ENCODE measurements at places on chromosomes 16 and 17.

DNA sequence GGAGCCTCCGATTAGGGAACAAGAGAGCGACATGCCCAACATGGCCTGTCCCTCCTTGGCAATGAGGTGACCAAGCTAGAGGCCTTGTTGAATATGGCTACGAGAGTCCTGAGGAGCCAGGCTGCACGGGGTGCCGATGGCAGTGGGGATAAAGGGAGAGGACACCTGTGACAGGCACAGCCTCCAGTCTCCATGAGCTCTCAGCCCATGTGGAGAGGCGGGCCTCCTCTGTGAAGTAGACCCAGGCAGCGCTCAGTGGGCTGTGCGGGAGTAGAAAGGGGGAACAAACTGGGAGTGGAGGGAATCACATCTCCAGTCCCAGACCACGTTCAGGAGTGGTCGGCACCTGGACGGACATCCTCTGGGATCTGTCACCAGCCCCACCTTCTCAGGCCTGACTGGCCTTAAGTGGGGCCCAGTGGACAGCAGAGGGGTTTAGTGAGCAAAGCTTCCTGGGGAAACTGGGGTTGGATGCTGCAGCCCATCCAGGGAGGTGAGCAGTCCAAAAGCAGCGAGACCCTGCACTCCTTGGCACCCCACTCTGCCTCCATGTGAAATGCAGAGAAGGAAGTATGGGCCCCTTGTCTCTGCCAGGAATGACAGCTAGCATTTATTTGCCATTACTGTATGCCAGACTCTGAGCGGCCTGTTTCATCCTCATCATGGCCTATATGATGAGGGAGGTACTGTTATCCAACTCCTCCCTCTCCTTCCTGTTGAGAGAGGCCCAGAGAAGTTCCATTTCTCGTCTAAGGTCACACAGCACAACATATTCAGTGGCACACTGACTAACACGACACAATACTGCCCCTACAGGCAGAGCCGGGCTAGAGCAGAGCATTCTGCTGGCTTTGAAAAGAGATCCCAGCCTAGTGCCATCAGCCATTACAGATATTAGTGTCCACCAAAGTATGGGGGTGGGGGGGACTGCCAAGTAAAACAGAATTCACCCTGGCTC, 4.5 kb upstream of the TMEM92 start:
- DNase-seq = peak; percentile 88

DNA sequence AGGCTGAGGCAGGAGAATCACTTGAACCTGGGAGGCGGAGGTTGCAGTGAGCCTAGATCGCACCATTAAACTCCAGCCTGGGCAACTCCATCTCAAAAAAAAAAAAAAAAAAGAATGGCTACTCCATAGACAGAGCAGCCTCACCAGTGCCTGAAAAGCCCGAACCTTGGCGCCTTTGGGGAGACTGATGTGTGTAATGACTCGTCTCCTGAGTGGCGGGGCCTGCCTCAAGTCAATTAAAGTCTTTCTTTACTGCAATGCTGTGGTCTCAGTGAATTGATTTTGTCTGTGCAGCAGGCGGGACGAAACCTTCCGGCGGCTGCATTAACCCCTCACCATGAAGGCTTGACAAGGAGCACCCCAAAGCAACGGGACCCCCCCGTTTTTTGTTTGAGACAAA, 3.5 kb upstream of the UQCC4 start:
- no peak for DNase-seq

- DNase-seq = no peak
These were observed 26.0 kb upstream of the RSL1D1 start for GRCh38 chr16:11877374-11877773.

- no peak for DNase-seq
These were observed 51.1 kb downstream of the CENPV start for GRCh38 chr17:16301963-16302855.

DNA sequence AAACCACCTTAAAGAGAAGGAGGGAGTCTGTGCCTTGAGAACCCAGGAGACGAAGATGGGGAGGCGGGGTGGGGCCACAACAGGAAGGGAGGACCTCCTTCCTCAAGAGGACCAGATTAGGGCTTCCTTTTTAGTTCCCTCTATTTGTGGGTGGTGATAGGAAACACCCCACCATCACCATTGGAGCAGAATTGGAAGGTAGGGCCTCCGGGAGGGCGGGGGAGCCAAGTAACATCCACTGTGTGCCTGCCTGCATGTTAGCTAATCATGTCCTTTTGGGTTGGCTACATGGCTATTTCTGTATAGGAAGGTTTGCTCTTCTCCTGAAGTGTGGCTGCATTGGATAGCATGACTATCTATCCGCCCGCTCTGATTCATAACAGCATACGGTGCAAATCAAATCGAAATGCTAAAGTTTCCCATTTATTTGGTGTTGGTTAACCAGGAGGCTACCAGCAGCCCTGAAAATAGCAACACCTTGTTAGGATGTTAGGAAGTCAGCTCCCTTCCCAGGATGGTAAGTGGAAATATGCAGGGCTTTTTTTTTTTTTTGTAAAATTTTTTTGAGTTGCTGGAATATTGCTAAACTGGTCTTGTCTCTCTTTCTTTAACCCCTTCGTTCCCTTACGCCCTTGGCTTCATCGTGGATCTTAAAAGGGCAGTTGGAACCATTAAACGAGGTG, 4.2 kb downstream of the SYT17 start:
- DNase-seq = no peak

DNA sequence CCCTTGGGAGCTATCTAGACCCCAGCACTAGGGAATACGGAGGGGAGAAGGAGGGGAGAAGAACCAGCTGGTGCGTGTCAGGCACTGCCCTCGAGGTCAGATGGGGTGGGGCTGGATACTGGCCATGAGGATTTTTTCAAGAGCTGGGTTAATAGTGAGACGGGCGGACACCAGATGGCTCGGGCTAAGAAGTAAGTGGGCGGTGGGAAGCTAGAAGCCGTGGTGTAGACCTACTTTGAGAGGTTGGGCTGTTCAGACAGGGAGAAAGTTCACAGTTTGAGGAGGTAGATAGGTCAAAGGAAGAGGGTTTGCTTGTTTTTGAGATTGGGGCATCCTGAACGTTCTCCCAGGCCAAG, 303.8 kb downstream of the SEC14L1 start:
- DNase-seq = no peak

DNA sequence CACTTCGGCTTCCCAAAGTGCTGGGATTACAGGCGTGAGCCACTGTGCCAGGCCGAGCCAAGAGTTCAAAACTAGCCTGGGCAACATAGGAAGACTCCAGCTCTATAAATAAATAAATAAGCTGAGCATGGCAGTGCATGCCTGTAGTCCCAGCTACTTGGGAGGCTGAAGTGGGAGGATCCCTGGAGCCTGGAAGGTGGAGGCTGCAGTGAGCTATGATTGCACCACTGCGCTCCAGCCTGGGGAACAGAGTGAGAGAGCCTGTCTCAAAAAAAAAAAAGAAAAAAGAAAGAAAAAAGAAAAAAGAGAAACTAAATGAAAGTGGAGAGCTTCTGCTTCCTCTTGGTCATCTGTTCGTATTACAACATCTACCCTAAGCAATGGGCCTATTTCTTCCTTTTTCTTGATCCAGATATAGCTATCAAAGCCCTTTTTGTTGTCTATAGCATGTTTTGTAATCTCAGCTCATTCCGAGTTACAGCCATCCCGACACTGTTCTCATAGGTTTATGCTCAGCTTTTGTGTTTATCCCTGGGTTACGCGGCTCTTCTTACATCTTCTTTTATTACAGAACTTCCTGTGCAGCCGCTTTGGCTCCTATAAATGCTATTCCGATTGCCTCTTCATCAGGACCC, 14.1 kb upstream of the MAPK3 start:
- DNase-seq = no peak

- DNase-seq = no peak
These were observed at the start of gene CACNG5 for GRCh38 chr17:66834919-66835454. TSS of gene CACNG5 (plus strand) at chr17:66835117. CDS start at chr17:66877333, 42,216 bp downstream.

DNA sequence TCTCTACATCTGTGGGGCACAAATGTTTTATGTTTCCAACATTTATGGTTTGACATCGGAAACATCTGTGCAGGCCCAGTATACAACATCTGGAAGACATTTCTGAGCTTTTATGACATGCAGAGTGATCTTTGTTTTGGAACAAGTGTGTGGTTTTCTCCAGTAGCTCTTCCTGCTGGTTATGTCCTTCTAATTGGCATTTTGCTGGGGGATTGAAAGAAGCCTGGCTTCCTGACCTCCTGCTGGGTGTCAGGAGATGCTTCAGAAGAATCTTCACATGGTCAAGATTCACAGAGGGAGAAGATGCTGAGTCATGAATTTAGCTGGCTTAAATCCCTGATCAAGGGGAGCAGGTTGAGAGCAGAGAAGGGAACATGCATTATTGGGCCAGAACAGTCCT, 279.5 kb upstream of the MYOCD start:
- DNase-seq = peak; percentile 69

- DNase-seq = no peak
These were observed 42.6 kb upstream of the CDR2 start for GRCh38 chr16:22417019-22417418.

DNA sequence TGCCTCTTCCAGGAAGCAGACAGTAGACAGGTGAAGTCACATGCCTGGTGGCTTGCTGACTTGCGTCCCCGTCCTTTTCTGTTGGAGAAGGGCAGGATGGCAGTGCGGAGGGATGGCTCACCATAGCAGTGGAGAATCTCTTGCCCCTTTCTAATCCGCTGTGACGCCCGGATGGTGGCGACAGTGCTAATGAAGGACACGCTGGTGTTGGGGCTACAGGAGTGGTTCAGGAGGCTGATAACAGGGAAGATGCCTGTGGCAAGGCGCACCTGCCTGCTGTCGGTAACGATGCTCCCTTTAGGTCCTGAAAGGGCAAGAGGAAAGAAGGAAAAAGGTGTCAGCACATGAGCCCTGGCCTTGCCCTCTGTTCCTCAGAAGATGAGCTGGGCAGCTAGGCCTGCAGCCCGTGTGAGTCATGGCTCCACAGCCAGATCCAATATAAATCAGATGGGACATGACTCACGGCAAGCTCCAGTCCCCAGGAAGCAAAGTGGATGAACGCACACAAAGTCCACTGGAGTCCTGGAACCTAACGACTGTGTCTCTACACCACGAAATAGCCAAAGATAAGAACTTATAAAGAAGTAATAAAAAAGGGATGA, 25.5 kb downstream of the SERPINF1 start:
- peak; percentile 92 for DNase-seq

DNA sequence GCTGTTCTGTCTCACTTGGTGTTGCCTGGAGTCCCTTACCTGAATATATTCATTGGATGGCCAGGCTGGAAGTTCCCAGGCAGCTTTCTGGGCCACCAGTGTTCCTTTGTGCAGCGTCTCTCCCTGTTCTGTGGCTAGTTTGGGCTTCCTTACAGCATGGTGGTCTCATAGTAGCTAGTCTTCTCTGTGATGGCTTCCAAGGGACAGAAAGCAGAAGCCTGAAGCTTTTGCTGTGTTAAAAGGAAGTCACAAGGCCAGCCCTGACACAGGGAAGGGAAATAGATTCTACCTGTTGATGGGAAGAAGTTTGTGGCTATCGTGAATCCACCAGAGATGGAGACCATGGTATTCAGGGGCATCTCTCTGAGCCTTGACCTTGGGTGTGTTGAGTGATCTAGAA, 34.6 kb downstream of the PLCG2 start:
- no peak for DNase-seq

GRCh38 chr16:31215287-31216162, 1.4 kb downstream of the PYDC1 start:
- DNase-seq = peak; percentile 44

DNA sequence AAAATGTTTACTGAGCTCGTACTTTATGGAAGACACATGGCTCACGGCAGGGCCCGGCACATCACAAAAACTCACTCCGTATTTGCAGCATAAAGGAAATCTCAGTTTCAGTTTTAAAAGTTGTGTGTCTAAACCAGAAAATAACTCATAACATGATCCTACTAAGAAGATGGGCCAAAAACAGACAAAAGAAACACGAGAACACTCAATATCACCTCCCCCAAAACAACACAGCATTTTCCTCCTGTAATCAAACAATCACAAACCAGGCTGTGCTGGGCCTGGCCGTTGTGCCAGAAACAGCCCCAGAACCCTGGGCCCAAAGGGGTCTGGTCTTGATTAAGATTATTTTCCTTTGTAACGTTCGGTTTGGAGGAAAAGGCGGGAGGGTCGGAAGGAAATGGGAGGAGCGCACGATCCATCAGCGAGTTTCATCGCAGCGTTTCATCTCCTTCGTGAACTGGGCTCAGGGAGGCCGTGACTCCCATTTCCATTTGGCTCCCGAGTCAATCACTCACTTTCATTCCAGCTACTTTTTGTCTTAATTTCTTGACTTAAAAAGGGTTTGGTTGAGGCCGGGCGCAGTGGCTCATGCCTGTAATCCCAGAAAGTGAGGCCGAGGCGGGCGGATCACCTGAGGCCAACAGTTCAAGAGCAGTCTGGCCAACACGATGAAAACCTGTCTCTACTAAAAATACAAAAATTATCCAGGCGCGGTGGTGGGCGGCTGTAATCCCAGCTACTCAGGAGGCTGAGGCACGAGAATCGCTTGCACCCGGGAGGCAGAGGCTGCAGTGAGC, 61.4 kb downstream of the NXN start:
- DNase-seq = peak; percentile 79

DNA sequence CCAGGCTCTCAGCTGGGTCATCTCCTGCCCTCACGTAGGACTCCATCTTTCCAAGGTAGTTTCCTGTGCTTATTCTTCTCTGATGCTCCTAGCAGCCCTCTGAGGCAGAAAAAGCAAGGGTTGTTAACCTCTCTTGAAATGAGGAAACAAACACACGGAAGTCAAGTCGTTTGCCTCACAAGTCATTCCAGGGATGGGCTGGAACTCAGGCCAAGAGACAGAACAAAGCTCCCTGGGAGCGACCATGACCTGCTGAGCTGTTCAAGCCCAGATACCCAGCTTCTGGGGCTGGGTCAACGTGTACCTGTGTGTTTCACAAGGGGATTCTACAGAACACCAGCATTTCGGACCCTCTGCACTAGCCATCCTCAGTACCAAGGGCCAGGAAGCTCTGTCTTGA, 28.1 kb downstream of the SRL start:
- no peak for DNase-seq

DNA sequence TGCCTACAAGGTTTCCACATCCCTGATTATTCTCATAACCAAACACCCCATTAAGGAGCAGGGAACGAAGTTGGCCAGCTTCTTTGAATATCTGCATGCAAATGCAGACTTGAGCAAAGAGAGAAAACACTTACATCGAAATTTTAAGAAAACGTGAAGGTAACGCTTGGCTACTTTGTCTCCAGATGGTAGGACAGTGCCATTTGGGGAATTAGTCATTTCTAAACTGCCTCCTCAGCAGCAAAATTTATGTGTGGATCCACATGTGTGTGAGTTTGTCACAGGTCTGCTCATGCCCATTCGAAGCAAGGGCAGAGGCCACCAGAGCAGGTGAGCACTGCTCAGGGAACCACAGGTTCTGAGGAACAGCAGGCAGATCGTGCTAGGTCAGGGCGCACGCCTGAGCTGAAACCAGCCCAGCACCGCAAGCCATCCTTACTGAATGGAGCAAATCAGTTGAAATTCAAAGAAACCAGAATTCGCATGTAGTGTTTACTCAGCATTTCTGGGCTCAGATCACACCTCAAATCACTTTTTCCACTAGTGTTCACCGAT, 80.1 kb downstream of the SOCS1 start:
- no peak for DNase-seq

GRCh38 chr17:43411749-43412148, 13.0 kb downstream of the ARL4D start:
- DNase-seq = no peak

Measured in fibroblast of skin of back (primary cell).